Urothelium cell line (cell line): ENCODE measurements at places on chromosomes 1 and 21.
A peak's percentile ranks its signal among the peaks of the same experiment; 100 is the strongest.

- peak; percentile 55 for DNase-seq
These were observed 679 bp downstream of the ABL2 start for GRCh38 chr1:179228783-179229213.

GRCh38 chr21:34204481-34205439, 131.4 kb downstream of the MRPS6 start:
- DNase-seq: no peak

DNA sequence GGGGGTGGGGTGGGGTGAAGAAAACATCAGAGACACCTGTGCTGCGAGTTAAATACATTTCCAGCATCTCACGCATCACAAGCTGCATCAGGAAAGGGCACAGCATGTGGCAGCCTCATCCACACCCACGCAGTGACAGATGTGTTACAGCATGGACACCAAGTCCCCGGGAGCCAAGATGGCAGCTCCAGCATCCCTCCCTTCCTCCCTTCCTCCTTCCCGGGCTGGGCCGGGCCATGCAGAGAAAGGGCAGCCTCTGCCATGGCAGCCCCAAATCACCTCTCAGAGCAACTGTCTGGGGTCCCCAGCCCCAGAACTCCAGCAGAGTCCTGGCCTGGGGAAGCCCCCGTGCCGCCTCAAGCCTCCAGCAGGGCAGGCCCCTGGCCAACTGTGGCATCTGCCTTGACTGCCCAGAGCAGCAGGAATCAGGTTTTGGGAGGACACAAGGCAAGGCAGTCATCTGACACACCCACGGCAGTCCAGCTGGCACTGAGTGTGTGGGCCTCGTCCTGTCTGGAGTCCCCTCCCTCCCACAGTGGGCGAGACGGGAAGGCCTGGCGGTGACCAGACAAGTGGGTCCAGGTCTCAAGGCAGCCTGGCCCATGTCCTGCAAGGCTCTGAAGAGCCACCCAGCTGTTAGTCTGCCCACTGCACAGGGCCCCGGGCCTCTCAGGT, 6.2 kb downstream of the SMIM1 start:
- DNase-seq: no peak

DNA sequence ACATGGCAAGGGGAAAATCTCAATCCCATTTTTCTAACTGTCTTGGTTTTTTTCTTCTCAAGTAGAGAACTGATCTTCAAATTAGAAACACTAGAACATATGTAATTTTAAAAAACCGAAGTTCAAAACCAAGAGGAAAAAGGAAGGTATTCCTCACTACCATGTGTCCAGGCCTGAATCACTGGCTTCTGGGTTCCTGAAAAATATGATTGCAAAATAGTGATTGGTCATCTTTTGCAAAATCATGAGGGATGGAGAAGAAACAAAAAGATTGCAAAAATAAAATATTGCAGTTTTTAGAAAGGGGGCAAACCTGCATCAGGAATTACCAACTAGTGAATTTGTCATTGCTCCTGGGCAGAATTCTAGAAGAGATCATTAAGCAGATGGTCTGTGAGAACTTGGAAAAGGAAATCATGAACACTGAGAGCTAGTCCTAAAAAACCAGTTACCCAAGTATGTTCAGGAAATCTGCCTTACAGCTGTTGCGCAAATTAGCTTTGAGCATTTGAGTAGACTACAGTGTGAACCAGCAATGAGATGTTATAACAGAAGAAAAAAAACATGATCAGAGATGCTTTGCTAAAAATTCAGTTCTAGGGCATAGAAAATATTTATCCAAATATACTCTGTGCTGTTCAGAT, 49.4 kb downstream of the SPATA46 start:
- no peak for DNase-seq

DNA sequence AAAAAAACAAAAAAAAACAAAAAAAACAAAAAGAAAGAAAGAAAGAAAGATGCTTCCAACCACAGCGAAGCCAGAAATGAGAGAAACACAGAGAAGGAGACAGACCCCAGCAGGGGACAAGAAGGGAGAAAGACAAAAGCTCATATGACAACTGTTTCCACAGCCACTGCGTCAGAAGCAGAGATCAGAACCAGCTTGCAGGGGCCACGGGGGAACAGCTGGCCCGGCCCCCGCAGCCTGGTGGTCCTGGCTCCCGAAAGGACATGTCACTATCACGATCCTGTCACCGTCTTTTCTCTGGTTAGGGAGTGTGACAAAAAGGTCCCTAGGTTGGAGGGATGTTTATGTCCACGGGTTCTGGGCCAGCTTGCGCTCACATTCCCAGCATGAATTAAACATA, 60.7 kb downstream of the ACOT7 start:
- DNase-seq: no peak

GRCh38 chr1:21338573-21339355, 48.5 kb upstream of the ECE1 start:
- no peak for DNase-seq

GRCh38 chr1:98371764-98372163, 289.8 kb upstream of the SNX7 start:
- DNase-seq: no peak

- peak; percentile 88 for DNase-seq
These were observed at the start of gene UCK2 for GRCh38 chr1:165827268-165828102. UCK2 (plus strand) TSS chr1:165827614; CDS start chr1:165827834, 220 bp downstream.

DNA sequence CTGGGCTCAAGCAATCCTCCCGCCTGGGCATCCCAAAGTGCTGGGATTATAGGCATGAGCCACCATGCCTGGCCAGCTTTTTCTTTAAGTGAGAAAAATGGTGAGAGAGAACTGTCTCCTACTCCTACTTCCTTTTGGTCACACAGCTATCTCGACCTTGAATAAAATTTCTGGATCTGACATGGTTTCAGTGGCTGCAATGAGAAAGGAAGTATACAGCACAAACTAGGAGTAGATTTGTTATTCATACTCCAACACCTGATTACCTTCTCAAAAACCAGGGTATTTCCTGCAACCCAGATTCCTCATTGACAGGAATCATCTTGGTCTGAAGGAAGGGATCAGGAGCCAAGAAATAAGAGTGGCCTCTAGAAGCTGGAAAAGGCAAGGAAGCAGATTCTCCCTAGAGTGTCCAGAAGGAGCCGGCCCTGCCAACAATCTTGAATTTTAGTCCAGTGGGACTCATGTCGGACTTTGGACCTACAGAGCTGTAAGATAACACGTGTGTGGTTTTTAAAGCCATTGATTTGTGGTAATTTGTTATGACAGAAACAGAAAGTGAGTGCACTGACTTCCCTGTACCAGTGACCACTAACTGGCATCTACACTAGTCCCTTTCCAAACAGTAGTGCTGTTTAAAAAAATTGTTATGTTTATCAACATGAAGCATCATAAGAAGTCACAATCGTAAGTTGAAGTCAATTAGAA, 516.6 kb downstream of the SMYD3 start:
- no peak for DNase-seq

DNA sequence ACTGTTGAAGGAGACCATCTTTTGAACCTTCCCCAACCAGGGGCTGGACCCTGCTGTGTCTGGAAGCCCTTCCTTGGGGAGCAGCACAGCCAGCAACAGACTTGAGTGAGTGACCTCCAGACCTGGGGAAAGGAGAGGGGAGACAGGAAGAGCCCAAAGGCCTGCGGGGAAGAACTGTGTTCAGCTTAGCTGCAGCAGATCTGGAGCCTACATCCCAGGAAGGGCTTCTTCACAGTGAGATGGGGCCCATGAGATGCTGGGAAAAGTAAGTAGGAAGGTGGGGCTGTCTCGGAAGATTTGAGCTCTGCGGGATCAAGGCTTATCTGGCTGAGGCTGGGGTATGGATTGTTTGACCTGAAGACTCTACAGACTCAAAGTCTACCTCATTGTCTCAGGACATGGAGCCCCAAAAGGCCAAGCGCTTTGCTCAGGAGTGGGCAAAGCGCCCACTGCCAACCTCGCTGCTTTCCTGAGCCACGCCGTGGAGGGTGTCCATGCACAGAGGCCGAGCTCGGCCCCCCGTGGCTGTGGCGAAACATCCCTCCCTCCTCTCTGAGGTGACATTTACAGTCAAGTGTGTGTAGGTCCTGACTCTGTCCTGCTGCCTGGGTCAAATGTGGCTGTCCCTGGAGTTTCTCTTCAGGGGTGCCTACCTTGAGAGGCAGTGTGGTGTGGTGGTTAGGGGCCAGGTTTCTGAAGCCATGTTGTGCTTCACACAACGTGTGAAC, 24.5 kb downstream of the SPOCD1 start:
- DNase-seq: no peak

- DNase-seq: peak; percentile 29
These were observed 3.2 kb downstream of the GSTM4 start for GRCh38 chr1:109659145-109659544.

DNA sequence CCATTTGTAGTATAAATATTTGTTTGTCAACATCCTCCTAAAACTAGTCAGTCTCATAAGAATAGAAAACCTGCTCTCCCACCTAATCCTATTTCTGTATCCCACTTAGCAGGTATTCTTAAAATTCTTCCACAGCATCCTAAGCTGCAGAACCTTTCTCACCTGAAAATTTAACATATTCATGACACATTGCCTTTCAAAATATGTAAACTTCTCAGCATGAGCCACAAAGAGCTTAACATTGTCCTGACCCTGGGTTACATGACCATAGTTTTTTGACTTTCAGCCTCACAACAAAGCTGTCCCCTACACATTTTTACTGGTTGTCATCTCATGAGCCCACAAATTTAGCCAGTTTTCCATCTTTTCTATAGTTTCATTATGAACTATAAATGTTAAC, 712.1 kb downstream of the LTN1 start:
- no peak for DNase-seq

DNA sequence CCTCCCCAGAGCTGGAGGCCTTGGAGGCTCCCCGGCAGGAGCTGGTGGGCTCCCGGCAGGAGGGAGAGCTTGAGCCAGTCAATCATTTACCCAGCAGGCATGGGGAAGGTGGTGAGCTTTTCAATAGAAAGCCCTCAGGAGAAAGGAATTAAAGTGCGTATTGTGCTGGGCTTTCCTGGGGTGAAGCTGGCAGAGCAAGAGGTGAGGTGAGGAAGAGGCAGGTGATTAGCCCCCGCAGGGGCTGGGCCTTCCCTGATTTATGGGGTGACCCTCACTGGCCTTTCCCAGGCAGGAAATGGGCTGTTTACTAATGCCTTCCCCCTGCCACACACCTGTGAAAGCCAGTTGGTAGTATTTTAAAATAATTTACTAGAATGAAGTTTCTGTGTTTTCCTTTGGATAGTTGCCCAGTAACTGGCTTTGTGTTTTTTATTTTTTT, 25.8 kb downstream of the CLDN14 start:
- no peak for DNase-seq

GRCh38 chr1:171754353-171754705, 12.5 kb upstream of the VAMP4 start:
- DNase-seq: no peak

DNA sequence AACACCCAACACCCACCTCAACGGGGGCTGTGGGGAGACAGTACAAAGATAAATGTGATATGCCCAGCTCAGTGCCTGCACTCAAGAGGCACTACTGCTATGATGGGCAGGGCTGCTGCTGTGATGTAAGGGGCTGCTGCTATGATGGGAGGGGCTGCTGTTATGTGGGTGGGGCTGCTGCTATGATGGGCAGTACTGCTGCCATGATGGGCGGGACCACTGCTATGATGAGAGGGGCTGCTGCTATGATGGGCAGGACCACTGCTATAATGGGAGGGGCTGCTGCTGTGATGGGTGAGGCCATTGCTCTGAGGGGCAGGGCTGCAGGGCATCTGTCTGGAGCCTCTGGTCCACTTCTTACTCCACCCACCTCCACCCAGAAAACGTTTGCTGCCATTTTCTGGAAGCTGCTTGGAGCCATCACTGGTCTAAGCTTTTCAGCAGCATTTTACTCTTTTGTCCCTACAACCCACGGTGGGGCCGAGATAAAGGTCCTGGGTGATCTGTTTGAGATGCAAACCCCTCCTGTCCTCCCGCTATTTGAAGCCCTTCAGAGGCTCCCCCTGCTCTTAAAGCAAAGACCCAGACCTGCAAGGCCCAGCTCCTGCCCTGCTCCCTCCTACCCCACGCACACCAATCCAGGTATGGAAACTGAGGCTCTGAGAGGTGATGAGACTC, 656.9 kb downstream of the PTPRU start:
- DNase-seq: no peak

GRCh38 chr21:38651570-38651969, 153.3 kb upstream of the ERG start:
- no peak for DNase-seq

DNA sequence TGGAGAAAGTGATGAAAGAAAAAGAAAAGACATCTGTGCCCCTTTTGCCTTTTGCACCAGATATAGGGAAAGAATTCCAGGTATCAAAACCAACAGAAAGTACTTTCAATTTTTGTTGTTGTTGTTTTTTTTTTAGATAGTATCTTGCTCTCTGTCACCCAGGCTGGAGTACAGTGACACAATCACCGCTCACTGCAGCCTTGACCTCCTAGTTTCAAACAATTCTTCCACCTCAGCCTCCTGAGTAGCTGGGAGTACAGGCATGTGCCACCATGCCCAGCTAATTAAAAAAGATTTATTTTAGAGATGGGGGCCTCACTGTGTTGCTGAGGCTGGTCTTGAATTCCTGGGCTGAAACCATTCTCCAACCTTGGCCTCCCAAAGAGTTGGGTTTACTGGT, 31.3 kb upstream of the IVNS1ABP start:
- DNase-seq: no peak

GRCh38 chr1:145951526-145951925, 6.3 kb downstream of the LIX1L start:
- no peak for DNase-seq

DNA sequence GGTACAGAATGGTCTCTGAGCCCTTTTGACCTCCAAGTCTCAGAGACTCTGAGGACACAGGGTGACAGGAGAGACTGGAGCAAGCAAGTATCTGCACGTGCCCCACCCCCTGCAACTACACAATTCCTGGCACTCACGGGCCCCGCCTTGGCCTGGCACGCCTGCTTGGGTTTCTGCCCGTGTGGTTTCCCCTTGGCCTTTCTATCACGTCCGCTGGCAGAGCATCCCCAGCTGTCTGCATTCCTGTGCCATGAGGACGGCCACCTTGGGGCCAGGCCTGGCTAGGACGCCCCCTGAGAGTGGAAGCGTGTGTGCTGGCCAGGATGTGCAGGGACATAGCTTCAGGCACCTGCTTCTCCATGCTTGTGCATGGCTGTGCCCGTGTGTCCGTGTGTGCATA, 14.3 kb upstream of the EDN2 start:
- DNase-seq: peak; percentile 90

- no peak for DNase-seq
These were observed 65.2 kb upstream of the KCNE2 start for GRCh38 chr21:34298534-34299167.

- DNase-seq: no peak
These were observed 339.2 kb downstream of the ZNF326 start for GRCh38 chr1:90334137-90334536.

GRCh38 chr1:37479255-37480124, 5.1 kb downstream of the ZC3H12A start:
- peak; percentile 94 for DNase-seq
